ENCODE measurements at places on chromosomes 13 and 19.

- DNase-seq: no peak
Observed at GRCh38 chr13:40477623-40478608, 188.5 kb downstream of the FOXO1 start.

GRCh38 chr19:13404236-13404635, 102.0 kb downstream of the CACNA1A start:
- DNase-seq: no peak

GRCh38 chr13:21176982-21177284, 475 bp downstream of the MRPL57 start:
- DNase-seq: no peak

GRCh38 chr13:106133025-106133424, 402.4 kb downstream of the EFNB2 start:
- peak; percentile 75 for DNase-seq

DNA sequence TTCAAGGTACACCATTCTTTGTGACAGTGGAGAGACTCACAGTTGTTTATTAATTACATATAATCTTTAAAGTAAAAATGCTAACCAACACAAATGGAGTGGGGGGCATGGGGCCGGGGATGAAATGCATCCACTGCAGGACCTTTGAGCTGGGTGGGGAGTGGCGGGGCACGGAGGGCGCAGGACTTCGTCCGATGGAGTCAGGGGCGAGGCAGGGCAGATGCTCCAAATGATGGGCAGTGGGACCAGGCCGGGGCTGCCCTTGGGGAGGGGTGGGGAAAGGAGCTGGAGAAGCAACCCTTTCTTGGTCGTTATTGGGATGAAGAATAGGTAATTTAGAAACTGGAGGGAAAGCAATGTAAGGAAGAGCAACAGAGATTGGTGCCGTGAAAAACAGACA, 220.0 kb downstream of the TEX29 start:
- no peak for DNase-seq

- peak; percentile 28 for DNase-seq
Observed at GRCh38 chr19:21848706-21849105, 12.7 kb upstream of the ZNF43 start.

- DNase-seq: no peak
Observed at GRCh38 chr13:75782985-75783384, 146.9 kb downstream of the LMO7 start.

GRCh38 chr13:55345224-55345623, 1795.5 kb upstream of the PRR20A start:
- DNase-seq: no peak

DNA sequence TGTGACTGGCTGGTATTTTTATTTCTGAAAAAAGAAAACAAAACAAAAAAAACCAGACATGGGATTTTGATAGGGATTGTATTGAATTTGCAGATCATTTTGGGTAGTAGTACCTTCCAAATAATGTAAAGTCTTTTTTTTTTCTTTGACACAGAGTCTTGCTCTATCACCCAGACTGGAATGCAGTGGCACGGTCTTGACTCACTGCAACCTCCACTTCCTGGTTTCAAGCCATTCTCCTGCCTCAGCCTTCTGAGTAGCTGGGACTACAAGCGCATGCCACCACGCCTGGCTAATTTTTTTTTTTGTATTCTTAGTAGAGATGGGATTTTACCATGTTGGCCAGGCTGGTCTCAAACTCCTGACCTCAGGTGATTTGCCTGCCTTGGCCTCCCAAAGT, 4.2 kb downstream of the ZNF101 start:
- DNase-seq: no peak

DNA sequence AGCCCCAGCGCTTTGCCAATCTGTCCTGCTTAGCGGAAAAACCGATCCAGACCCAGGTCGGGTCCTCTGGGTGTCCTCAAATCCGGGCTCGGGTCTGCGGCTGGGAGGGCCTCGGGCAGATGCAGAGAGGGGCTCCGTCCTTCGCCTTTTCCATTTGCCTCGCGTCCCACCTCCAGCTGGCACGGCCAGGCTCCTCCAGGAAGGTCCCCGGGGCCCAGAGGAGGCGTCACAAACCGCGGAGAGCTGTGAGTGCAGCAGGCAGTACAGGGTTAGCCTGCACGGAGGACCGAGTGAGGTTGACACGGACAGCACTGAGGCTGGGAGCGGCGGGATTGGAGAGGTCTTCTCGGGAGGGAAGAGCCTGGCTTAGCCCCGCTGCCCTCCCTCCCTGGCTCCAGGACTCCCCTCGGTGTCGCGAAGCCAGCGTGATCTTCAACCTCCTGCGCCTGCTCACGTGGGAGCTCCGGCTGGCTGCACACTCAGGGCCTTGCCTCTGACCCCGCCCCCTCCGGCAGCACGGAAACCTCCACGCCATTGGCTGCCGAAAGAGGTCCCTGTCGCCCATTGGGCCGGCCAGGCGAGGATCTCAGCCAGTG, 2.8 kb upstream of the IFNL2 start:
- no peak for DNase-seq

- no peak for DNase-seq
Observed at GRCh38 chr19:4503132-4503824, 15.0 kb downstream of the PLIN4 start.

DNA sequence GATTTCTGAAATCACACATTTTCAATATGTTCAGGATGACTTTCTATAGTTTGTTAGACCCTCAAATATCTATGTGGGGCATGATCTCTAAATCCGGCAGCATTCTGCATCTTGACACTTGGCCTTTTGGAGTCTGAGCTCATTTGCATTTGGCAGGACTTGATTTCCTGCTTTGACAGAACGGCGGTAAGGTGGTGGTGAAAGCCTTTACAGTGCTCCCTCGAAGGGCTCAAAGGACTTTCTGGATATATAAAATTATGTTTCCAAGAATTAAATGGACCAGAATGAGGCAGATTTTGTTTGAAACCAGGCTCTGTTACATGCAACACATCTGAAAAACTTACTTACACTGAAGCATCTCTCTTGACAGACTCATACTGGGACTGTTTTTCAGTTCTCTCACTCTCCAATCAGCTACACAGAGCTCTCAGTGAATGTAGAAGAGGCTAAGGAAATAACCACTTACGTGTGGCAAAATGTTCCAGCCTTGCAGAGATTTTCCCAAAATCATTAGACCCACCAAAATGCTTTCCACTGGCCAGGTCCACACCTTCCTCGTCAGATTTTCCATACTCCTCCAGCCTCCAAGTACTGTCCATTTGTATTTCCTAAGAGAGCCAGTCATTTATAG, 207.2 kb downstream of the SPRY2 start:
- DNase-seq: peak; percentile 34

- DNase-seq: no peak
Observed at GRCh38 chr13:76778853-76779252, 107.4 kb downstream of the KCTD12 start.

- no peak for DNase-seq
Observed at GRCh38 chr19:39409208-39410016, 2.8 kb downstream of the ZFP36 start.
